ENCODE measurements at places on chromosomes 11 and 22.

GRCh38 chr11:78365381-78365792 lies 52.2 kb downstream of the GAB2 start:
- DNase-seq = no peak

DNA sequence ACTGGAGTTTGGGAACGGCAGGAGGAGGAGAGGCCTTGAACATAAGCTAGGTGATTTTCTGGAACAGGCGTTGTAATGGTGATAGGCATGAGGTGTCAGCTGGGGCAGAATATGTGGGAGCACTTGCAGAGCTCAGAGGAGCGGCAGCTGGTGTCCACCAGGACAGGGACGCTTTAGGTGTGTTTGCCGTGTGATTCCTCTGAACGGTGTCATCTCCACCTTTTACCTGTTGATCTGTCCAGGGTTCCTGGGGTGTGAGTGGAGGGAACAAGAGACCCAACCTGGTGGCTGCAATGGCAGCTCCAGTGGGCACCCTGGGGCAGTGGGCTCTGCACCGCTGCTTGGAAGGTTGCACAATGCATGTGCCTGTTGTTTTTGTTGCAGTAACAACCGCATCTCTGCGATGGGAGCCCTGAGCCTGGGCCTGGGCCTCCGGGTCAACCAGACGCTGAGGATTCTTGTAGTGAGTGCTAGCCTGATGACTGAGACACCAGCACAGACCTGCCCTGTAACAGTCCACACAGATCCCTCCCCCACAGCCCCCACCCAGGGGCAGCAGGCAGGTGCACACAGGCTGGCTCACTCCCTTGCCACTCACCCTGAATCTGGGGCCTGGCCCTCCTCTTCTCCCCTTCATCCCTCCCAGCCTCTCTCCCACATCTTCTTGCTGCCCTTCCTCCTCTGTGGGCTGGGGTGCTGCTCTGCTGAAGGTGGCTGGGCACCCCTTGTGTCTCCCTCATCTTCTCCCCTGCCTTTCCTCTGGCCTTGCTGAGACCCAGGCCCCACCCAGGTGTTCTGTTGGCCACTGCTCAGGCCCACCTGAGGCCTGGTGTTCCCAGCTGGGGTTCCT lies 9.2 kb downstream of the LRRC74B start:
- DNase-seq = no peak

DNA sequence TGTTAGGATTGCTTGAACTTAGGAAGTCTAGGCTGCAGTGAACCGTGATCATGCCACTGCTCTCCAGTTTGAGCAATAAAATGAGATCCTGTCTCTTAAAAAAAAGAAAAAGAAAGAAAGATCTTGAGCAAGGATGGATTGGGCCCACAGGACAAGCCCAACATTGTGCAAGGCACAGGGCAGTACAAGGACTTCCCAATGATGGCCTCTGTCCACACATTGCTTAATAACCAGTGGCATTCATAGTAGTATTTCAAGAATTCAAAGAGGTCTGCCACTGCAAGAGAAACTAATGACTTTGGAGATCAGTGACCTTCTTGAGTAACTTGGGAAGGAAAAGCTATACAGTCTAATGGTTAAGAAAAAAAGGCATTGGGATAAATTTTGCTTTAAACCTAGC lies 44.6 kb downstream of the SEZ6L start:
- no peak for DNase-seq

GRCh38 chr11:108973402-108974162 lies 308.7 kb downstream of the DDX10 start:
- no peak for DNase-seq

GRCh38 chr11:74171630-74171968 lies 510 bp downstream of the PPME1 start:
- no peak for DNase-seq

GRCh38 chr22:47218671-47219070 lies 456.2 kb downstream of the TBC1D22A start:
- no peak for DNase-seq

DNA sequence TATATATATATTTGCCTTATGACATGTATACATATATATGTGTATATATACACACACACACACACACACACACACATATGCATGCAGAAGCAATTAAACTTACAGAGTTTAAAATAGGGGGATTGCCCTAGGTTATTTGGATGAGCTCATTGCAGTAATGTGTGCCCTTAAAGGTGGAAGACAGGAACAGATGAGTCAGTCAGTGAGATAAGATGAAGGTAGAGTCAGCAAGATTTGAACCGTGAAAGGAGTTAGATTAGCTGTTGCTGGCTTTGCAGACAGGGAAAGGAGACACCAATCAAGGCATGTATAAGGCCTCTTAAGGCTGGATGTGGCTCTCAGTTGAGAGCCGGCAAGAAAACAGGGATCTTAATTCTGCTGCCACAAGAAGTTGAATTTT lies 902.4 kb upstream of the RAG2 start:
- no peak for DNase-seq

DNA sequence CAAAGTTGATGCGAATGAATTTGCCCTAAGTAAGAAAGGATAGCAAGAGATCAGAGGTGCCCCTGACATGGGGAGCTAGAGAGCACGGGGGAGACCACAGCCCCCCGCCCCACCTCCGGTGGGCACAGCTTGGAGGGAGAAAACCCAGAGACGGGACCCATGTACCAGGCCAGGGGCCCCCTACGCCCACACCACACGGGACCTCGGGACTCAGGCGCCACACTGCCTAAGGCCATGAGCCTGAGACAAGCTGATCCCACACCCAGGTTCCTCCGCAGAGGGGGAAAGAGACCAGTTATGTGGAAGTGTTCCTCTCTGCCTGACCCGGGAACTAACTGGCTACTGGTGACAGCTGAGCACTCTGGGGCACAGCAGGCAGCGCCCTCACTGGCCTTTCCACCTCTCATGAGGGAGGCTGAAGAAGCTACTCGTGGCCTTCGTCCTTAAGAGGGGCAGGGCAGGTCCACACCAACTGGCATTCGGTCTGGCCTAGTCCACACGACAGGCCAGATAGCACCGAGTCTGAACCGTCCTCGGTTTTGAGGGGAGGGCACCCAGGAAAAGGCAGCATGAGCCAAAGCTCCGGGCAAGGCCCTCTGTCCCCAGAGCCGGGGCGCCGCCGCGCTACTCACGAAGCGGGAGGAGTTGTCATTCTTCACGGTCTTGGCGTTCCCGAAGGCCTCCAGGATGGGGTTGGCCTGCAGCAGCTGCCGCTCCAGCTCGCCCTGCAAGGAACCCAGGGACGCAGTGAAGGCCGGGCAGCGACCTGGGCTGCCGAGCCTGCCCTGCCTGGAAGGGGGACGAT lies 65.8 kb downstream of the MYH9 start:
- no peak for DNase-seq

DNA sequence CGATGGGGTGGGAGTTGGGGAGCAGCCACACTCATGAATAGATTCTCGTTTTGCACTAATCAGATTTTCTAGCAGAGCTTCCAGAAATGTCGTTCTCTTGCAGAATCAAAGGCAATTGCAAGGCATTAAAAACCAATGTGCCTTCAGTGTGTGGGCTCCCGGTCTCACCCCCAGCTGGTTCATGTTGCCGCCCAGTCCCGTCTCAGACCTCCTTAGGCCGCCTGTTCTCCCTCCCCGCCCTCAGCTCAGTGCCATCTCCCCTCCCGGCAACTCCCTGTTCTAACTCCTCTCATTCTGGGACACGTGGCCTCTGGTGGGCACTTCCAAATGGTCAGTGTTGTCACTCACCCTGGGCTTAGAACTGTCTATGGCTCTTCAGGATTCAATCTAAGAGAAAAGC lies 42.5 kb upstream of the SMIM38 start:
- DNase-seq = no peak

- DNase-seq = no peak
Measured at GRCh38 chr11:94933223-94934130, 39.9 kb downstream of the CWC15 start.

DNA sequence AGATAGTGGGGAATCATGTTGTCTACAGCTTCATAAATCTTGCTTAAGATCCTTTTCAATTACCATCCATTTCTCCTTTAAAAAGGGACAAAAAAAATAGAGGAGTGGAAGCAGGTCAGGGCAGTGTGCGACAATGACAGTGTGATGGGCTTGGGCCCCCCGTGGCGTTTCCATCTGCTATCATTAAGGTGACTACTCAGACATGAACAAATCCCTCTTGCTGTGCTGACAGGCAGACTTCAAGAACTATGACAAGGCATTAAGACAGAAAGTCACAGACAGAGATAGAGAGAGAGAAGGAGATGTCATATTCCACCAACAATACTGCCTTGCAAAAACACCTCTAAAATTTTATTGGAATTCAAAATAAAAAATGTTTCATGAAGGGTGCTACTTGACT lies 263.2 kb downstream of the DCDC1 start:
- DNase-seq = no peak

GRCh38 chr11:86620891-86621521 lies 51.4 kb downstream of the ME3 start:
- DNase-seq = no peak

GRCh38 chr11:17347676-17348075 lies 3.9 kb upstream of the NCR3LG1 start:
- no peak for DNase-seq

DNA sequence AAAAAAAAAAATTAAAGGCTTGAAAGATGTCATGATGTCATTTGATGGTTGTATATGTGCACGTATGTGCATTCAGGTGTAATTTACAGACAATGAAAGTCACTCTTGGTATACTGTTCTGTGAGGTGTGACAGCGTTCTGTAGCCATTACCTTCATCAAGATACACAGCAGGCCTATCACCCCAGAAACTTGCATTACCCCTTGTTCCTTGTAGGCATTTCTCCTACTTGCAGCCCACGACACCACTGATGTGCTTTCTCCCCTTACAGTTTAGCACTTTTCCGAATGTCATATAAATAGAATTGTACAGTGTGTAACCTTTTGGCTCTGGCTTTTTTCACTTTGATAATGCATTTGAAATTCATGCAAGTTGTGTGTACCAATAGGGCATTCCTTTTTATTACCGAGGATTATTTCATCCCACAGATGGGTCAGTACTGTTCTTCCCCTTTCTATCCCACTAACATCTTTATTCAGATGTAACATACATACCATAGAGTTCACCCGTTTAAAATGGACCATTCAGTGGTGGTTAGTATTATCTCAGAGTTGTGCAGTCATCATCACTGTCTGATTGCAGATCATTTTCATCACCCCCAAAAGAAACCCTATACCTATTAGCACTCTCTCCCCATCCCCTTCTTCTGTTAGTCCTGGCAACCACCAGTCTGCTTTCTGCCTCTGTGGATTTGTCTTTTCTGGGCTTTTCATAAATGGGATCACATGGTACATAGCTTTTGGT lies 30.3 kb downstream of the BCR start:
- DNase-seq = no peak

DNA sequence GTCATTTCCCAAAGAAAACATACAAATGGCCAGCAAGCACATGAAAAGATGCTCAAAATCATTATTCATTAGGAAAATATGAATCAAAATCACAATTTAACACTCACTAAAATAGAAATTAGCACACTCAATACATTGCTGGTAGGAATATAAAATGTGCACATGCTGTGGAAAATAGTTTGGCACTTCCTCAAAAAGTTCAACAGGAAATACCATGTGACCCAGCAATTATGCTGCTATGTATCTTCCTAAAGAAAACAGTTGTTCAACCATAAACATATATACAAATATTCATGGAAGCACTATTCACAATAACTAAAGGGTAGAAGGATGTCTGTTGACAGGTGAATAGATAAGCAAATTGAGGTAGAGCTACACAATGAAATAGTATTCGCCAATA lies 187.3 kb upstream of the SOX6 start:
- no peak for DNase-seq

- no peak for DNase-seq
Measured at GRCh38 chr11:67522844-67523555, at the start of gene CABP2. Gene CABP2, minus strand, starts transcription at chr11:67523446. Its CDS starts 120 bp downstream, at chr11:67523326.

DNA sequence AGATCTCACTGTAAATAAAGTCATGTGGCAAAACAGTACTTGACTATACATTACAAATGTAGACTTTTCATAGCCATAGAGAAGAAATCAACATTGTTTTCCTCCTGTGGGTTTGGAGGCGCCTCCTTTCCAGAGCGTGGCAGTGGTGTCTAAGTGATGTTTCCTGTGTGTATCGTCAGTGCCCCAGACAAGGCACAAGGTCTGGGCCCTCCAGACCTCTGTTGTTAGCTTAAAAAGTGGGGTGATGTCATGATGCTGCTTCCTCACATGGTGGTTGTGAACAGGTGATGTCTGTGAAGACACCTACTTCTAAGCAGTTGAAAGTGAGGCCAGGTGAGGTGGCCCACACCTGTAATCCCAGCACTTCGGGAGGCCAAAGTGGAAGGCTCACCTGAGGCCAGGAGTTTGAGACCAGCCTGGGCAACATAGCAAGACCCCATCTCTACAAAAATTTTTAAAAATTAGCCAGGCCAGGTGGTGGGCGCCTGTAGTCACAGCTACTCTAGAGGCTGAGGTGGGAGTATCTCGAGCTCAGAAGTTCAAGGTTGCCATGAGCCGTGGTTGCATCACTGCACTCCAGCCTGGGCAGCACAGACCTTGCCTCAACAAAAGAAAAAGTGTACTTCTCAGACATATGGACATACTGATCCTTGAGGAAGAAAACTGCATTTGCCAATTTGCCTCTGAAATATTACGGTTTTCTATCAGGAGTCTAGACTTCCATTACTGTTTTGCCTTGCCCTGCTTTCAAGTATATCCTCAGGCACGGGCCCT lies 15.7 kb downstream of the NUP50 start:
- no peak for DNase-seq

GRCh38 chr11:2273771-2274170 lies 3.4 kb upstream of the ASCL2 start:
- no peak for DNase-seq

DNA sequence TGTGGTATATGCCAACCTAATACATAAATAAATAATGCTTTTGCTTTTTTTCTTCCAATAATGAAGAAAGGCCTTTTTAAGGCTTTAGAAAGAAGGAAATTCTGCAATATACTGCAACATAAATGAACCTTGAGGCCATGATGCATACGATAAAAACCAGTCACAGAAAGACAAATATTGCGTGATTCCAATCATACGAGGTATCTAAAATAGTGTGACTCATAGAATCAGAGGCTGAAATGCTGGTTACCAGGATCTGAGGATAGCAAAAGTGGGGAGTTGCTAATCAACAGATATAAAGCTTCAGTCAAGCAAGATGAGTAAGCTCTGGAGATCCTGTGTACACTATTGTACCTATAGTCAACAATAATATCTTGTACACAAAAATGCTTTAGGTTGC lies 24.2 kb downstream of the MS4A6A start:
- DNase-seq = no peak

DNA sequence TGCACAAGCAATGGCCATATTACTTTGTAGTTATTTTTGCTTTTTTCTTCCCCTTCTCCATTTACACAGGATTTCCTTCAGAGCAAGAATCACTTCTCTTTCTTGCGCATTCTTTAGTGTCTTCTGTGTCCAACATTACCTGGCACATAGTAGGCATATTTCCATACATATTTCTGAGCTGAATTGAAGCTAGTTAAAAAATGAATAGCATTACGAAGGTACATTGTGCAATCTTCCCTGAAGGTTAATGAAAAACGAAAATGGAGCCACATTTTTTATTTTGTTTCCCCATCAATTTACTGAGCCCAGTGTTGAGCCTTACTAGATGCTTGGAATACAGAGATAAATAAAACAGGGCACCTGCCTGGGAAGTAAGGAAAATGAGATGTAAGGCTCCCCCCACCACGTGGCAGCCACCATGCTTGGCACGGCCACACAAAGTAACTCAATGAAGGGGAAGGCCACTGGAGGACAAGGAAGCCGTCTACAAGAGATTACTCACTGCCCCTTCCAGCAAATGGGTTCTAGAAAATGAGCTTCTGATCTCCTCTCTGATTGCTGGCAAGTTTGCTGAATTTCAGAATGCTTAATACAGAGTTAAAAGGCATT lies 381.9 kb downstream of the LARGE1 start:
- no peak for DNase-seq

GRCh38 chr22:49433717-49434611 lies 393.7 kb downstream of the BRD1 start:
- DNase-seq = no peak

GRCh38 chr22:46856661-46857060 lies 94.2 kb downstream of the TBC1D22A start:
- DNase-seq = no peak

Data from GM12864 (cell line).